ENCODE measurements at places on chromosomes 11 and 22.

GRCh38 chr22:17969701-17970113, 54.7 kb downstream of the MICAL3 start:
- no peak for DNase-seq

- DNase-seq, result no peak
Observed at GRCh38 chr22:22480940-22481339, 27.6 kb downstream of the ZNF280B start.

DNA sequence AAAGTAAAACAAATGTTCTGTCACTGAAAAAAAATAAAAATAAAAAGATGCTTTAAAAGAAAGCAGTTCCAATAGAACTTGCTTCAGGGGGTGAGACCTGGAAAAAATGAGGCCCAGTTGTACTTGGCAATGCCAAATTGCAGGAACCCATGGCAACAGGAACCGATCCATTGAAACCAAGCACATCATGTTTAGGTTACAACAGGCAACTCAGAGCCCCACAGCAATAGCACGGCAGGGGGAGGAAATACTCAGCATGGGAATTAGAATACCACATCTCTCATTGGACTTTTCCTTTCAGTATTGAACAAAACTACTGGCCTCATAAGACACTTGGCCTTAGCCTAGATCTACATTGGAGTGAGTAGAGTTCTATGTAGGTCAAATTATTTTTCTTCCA, 84.3 kb downstream of the MSANTD4 start:
- no peak for DNase-seq

- no peak for DNase-seq
Observed at GRCh38 chr11:124745835-124746620, 6.0 kb downstream of the VSIG2 start.

GRCh38 chr11:1131033-1131911, 26.5 kb upstream of the MUC5AC start:
- no peak for DNase-seq

DNA sequence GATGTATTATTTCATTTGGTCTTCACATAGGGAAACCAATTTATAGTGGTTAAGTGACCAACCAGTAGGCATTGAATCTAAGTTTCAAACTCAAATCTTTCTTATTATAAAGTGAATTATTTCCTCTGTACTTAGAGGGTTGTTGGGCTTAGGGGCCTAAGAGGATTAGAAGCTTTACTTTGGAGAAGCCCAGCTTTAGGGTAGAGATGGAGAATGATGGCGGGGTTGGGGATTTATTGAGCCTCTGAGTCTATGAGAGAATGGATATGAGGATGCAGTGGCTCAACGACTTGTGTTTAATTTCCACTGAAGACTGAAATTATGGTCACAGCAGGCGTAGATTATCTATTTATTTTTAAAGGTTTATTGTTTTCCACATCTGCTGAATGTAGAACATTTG, 55.5 kb downstream of the CHRDL2 start:
- no peak for DNase-seq

DNA sequence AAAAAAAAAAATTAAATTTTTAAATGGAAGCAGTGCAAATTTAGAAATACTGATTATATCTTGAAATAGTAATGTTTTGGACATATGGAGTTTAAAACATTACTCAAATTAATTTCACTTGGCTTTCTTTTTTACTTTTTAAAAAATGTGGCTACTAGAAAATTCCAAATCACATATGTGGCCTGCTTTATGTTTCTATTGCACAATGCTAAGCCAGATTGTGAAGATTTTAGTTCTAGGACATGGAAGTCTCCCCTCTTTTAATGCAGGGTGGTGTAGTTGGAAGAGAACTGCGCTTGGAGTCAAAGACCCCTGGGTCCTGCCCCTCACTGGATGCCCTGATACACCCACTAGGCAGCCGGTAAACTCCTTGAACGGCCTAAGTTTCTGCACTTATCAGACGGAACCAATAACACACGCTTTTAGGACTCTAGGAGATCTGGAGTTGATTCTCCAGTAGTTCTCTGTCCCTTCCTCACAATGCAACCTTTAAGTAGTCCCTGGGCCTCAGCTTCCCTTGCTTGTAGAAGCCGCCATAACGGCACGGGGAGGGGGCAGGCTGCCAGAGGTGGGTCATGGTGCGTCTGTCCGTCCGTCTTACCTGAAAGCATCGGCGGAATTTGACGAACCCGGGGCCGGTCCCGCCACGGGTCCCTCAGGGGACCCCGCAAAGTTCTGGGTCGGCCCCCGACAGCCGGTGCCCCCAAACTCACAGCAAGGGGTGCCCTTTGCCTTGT, 505 bp downstream of the FAM227A start:
- peak; percentile 21 for DNase-seq

- DNase-seq, result no peak
Observed at GRCh38 chr11:93694109-93694508, 32.6 kb downstream of the CEP295 start.

GRCh38 chr11:5719703-5720495, 16.3 kb upstream of the OR56B1 start:
- DNase-seq, result no peak

DNA sequence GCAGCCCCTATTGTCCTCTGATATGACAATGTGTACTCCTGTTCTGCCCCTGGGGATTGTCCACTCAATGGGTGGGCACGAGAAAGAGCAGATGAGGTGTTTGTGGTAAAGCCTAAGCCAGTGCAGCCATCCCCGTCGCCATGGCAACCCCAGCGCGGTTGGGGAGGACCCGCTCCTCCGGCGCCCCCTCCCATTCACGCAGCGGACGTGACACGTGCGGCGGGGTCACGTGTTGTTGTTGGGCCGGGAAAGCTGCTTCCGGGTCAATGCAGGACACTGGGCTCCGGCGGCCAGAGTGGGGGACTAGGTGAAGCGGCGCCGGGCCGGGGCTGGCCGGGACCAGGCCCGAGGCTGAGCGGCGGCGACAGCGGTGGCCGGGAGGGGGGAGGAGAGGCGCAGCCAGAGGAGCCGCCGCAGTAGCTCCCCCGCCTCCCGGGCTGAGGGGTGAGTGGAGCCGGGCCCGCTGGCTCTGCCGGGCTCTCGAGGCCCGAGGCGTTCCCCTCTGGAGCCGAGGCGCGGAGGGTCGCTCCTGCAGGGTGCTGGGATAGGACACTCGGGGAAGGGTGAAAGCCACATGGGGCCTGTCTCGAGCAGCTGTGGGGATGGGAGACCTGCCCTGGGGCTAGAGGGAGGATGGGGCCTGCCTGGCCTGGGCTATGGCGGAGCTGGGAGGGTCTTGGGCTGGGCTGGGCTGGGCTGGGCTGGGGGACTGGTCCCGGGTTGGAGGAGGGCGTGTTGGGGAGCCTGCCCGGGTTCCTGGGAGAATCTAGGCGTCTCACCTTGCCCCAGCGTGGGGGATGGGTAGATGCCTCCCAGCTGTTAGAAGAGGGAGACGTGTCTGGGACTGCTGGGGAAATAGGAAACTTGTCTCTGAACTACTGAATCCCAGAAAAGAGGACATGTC, at the start of gene TBCEL:
Gene TBCEL (plus strand): TSS at position 255 of the 904 bp plus-strand sequence. CDS start 21,589 bp downstream, outside the sequence.
- DNase-seq, result peak; percentile 98

DNA sequence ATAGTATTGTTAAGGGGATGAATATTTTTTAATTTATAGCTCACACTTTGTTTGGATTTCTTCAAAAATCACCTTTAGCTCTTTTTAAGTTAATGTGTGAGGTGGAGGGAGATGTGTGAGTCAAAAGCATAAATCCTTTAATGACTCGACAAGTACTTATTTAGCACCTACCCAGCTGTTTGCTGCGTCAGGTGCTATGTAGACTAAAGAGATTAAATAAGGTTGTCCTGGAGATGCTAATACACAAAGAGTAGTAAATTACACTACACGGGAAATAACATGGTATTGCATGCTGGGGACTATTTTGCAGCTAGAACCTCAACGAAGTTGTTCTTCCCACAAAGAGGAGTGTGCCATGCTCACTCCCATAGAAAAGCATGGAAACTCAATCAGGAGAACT, 583.3 kb upstream of the TENM4 start:
- DNase-seq, result no peak

- DNase-seq, result no peak
Observed at GRCh38 chr11:69921128-69922014, 102.2 kb upstream of the FGF3 start.
